ENCODE measurements at places on chromosomes 6 and 20.

DNA sequence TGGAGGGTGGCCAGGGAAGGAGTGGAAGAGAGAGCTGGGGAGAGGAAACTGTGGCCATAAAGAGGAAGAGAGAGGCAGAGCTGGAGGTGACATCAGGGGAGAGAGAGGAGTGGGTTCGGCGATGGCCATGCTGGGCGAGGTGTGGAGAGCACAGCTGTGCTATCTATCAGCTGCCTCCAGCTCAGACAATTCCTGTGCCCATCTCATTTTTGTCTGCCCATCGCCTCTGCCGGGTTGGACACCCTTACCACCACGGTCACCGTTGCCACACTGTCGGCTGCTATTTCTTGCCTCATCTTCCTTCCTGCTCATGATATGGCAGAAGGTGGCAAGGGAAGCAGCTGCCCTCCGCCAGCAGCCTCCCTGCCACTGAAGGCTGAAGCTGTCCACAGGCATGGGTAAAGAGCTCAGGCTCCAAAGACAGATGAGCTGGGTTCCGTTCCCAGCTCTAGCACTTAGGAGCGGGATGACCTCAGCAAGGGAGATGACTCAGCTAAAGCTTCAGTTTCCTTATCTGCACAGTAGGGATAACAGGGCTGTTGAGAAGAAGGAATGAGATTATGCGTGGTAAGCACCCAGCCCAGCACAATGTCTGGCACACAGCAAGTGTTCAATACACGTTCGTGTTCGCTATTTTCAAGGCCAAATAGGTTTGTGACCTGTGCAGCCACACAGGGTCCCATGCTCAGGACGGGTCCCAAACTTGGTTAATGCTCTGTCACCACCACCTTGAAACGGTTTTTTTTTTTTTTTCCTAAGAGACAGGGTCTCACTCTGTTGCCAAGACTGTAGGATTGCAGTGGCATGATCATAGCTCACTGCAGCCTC is 21.9 kb upstream of the TAF8 start:
- peak; percentile 73 for DNase-seq
- H3K36me3 ChIP-seq: no peaks in the 10 kb centered on the region
- no peaks in the 10 kb centered on the region for H3K27me3 ChIP-seq
- peak overlapping the region; percentile 100 for H3K27ac ChIP-seq

GRCh38 chr6:42769051-42769450 is 12.8 kb upstream of the BICRAL start:
- peaks cover 65% of the 10 kb centered on the region for H3K4me1 ChIP-seq
- no peaks in the 10 kb centered on the region for H3K36me3 ChIP-seq
- no peak overlapping the region for H3K4me3 ChIP-seq
- no peak for DNase-seq
- H3K27ac ChIP-seq: no peak overlapping the region

GRCh38 chr20:20719411-20719810 is 7.0 kb upstream of the RALGAPA2 start:
- no peaks in the 10 kb centered on the region for H3K4me1 ChIP-seq
- H3K27ac ChIP-seq: no peak overlapping the region

GRCh38 chr6:118853408-118853807 is 40.5 kb upstream of the ASF1A start:
- H3K4me1 ChIP-seq: peaks cover 21% of the 10 kb centered on the region
- no peak for DNase-seq
- no peaks in the 10 kb centered on the region for H3K36me3 ChIP-seq
- H3K4me3 ChIP-seq: no peak overlapping the region
- H3K27me3 ChIP-seq: no peaks in the 10 kb centered on the region
- no peak overlapping the region for H3K27ac ChIP-seq

DNA sequence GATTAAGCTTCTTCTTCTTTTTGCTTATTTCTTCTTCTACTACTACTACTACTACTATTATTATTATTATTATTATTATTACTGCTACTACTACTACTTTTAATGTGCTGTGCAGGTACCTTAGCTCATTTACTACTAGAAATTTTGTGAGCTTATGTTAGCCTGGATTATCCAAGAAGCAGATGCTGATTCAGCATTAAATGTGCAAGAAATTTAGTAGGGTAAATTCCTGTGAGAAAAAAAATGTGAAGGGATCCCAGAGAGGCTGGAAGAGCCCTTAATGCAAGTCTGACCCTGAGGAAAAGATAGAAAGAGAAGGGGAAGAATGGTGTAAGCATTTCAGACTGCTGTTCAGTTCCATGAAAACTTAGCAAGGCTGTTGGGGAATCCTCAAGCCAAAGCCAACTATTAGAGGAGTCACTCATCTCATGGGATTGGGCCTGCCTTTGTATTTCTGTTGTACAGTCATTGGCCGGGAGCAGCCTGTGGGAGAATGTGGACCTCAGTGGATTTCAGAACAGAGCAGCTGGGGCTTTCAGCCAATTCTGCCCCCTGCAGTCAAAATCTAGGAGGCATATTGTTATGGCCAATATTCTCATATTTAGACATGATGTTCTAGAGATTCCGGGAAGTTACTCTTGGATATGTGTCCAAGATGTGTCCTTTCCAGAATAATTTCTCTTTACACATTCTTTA is 37.2 kb upstream of the TSPYL1 start:
- DNase-seq: no peak
- H3K27me3 ChIP-seq: no peaks in the 10 kb centered on the region
- H3K36me3 ChIP-seq: no peaks in the 10 kb centered on the region
- peaks cover 23% of the 10 kb centered on the region for H3K4me1 ChIP-seq
- H3K4me3 ChIP-seq: no peak overlapping the region
- H3K27ac ChIP-seq: no peak overlapping the region

DNA sequence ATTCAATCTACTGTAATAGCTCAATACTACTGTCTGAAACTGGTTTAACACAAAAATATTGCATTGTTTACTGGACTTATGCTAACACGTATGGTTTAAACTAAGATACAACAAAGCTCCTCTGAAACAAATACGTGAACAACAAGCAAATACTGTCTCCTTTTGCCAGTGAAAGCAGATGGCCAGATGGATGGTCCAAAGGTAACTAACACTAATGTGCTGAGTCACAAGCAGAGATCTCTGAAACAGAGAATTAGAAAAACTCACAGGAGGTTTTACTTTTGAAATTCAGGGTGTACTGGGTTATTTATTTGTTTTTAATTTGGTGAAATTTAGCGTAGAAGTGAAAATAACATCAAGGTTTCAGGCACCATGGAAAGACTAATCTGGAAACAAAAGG is 124.3 kb upstream of the SOX4 start:
- H3K27ac ChIP-seq: no peak overlapping the region
- H3K4me3 ChIP-seq: no peak overlapping the region
- H3K4me1 ChIP-seq: no peaks in the 10 kb centered on the region
- no peaks in the 10 kb centered on the region for H3K36me3 ChIP-seq
- DNase-seq: no peak

GRCh38 chr6:97978855-97979271 is 695.8 kb upstream of the MMS22L start:
- no peak overlapping the region for H3K27ac ChIP-seq
- no peaks in the 10 kb centered on the region for H3K36me3 ChIP-seq
- no peak for DNase-seq
- H3K27me3 ChIP-seq: no peaks in the 10 kb centered on the region
- no peak overlapping the region for H3K4me3 ChIP-seq

- H3K4me3 ChIP-seq: no peak overlapping the region
- H3K36me3 ChIP-seq: peaks cover 6% of the 10 kb centered on the region
- DNase-seq: no peak
- no peak overlapping the region for H3K27ac ChIP-seq
Observed at GRCh38 chr6:138119976-138120375, 12.8 kb upstream of the PERP start.

DNA sequence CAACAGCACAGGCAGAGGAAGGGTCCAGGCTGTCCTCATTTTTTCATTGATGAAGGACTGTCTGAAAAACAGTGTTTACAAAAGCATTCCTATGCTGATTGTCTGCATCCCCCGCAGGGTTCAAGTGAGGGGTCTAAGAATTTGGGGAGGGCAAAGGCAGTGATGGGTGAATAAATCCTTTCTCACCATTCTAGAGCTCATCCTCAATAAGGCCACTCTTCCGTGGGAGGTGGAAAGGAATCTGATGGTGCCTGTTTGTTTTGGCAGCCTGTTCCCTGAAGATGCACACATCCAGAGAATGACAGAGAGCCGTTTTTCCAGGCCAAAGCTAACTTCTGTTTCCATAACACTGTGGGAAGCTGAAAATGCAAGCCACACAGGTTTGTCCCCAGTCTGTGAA is 164.5 kb downstream of the MOXD1 start:
- no peak overlapping the region for H3K4me3 ChIP-seq
- H3K36me3 ChIP-seq: no peaks in the 10 kb centered on the region
- no peaks in the 10 kb centered on the region for H3K4me1 ChIP-seq
- no peak for DNase-seq

DNA sequence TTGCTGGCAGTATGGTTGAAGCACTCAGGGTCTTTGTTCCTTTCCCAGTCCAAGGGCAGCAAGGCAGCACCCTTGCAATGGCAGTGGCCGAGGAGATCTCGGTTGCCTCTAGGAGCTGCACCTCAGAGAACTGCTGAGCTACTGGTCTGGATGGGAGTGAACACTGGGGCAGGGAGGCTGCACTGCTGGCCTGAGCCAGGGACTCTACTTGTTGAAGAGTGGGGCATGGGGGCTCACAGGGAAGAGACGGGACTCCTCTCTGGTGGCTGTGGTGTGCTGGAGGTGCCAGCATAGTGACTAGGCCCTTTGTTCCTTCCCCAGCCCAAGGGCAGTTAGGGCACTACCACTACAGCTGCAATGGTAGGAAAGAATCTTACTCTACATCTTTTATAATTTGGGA is 203.0 kb downstream of the ZDHHC14 start:
- peaks cover 42% of the 10 kb centered on the region for H3K36me3 ChIP-seq
- H3K4me3 ChIP-seq: no peak overlapping the region
- no peaks in the 10 kb centered on the region for H3K27me3 ChIP-seq
- peaks cover 4% of the 10 kb centered on the region for H3K4me1 ChIP-seq
- no peak overlapping the region for H3K27ac ChIP-seq

DNA sequence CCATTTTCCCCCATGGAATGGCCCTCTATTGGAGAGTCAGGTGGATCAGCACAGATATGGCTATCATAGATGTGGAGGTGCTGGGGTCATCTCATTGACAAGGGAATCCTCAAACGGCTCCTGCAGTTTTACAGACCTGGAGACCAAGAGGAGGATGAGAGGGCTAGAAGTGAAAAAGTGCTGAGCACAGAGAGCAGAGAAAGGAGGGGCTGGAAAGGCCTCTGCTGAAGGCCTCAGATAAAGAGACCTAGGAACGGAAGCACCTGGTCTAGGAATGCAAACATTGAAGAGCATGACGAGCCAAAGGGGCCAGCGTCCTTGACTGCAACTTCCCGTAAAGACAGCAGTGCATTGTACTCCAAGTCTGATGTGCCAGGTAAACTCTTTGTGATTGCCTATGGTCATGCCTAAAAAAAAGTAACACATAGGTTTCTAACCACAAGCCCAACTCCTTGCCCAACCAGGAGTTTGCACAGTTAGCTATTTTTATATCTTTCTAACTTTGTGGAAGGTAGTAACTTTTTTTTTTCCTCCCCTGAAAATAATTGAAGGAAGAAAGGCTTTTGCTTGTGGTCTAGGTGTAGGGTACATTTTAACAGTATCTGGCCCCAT is 15.2 kb downstream of the RSPH4A start:
- DNase-seq: no peak
- peaks cover 11% of the 10 kb centered on the region for H3K36me3 ChIP-seq
- H3K4me1 ChIP-seq: peaks cover 9% of the 10 kb centered on the region

- no peak overlapping the region for H3K27ac ChIP-seq
- H3K4me3 ChIP-seq: no peak overlapping the region
- H3K36me3 ChIP-seq: no peaks in the 10 kb centered on the region
- H3K4me1 ChIP-seq: no peaks in the 10 kb centered on the region
- no peaks in the 10 kb centered on the region for H3K27me3 ChIP-seq
Observed at GRCh38 chr20:9996944-9997343, 37.8 kb upstream of the ANKEF1 start.

DNA sequence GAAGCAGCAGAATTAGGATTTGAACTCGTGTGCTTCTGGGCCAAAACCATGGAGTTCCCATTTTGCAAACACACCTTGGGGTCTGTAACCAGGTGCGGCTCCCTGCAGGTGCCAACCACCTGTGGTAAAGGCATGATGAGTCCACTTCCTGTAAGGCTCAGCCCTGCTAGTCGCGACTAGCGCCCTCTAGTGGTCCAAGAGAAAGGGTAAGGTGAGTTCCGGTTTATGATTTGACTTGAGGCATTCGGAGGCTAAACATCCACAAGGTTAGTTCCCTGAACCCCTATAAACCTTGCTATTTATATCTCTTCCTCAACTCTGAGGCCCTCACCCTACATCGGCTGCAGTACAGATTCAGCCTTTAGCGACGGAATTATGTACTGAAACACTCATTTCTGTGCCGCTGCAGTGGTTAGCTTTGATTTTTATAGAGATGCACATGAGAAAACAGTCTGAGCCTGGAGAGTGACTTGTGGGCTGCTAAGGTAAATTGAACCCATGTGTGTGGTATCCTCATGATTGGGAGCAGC is 173.4 kb downstream of the PLCB1 start:
- peaks cover 14% of the 10 kb centered on the region for H3K4me1 ChIP-seq
- no peak overlapping the region for H3K27ac ChIP-seq
- H3K27me3 ChIP-seq: no peaks in the 10 kb centered on the region
- no peak overlapping the region for H3K4me3 ChIP-seq
- no peaks in the 10 kb centered on the region for H3K36me3 ChIP-seq

DNA sequence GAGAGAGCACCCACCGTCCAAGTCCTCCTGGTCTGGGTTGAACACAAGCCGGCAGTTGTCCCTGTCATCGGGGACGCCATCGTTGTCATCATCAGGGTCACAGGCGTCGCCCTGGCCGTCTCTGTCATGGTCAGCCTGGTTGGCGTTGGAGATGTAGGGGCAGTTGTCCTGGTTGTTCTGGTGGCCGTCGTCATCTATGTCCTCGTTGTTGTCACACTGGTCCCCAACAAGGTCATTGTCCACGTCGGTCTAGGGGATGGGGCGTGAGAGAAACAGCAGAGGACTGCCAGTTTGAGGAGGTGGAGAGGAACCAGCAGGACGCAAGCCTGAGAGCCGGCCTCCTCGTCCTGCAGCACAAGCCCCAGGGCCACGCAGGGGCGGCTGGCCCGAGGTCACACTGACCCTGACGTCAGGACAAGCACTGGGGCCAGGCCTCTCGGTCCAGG is 28.5 kb downstream of the THBS2 start:
- H3K36me3 ChIP-seq: no peaks in the 10 kb centered on the region
- H3K27me3 ChIP-seq: peaks cover 16% of the 10 kb centered on the region
- H3K4me1 ChIP-seq: no peaks in the 10 kb centered on the region
- H3K27ac ChIP-seq: no peak overlapping the region

GRCh38 chr20:60100780-60101179 is 142.6 kb downstream of the CDH26 start:
- H3K27ac ChIP-seq: peak overlapping the region; percentile 61
- H3K36me3 ChIP-seq: peaks cover 4% of the 10 kb centered on the region
- no peaks in the 10 kb centered on the region for H3K27me3 ChIP-seq
- DNase-seq: no peak
- H3K4me1 ChIP-seq: peaks cover 37% of the 10 kb centered on the region

GRCh38 chr6:148203281-148203925 is 139.2 kb upstream of the SASH1 start:
- H3K27ac ChIP-seq: peak overlapping the region; percentile 58
- H3K27me3 ChIP-seq: peaks cover 44% of the 10 kb centered on the region
- no peak for DNase-seq
- peaks cover 23% of the 10 kb centered on the region for H3K4me1 ChIP-seq
- peak overlapping the region; percentile 48 for H3K4me3 ChIP-seq

Data from natural killer cell treated with Interleukin-12 subunit alpha and Interleukin-12 subunit beta and Interleukin-15 and Interleukin-18, amount 100 ng/mL, for 72 hours (primary cell).